Right hindlimb (tissue), 1 donor: ENCODE measurements at places on chromosomes 7 and 10.

- peak; percentile 76 for DNase-seq
These were observed 1.2 kb downstream of the JAZF1 start for GRCh38 chr7:28179120-28180030.

DNA sequence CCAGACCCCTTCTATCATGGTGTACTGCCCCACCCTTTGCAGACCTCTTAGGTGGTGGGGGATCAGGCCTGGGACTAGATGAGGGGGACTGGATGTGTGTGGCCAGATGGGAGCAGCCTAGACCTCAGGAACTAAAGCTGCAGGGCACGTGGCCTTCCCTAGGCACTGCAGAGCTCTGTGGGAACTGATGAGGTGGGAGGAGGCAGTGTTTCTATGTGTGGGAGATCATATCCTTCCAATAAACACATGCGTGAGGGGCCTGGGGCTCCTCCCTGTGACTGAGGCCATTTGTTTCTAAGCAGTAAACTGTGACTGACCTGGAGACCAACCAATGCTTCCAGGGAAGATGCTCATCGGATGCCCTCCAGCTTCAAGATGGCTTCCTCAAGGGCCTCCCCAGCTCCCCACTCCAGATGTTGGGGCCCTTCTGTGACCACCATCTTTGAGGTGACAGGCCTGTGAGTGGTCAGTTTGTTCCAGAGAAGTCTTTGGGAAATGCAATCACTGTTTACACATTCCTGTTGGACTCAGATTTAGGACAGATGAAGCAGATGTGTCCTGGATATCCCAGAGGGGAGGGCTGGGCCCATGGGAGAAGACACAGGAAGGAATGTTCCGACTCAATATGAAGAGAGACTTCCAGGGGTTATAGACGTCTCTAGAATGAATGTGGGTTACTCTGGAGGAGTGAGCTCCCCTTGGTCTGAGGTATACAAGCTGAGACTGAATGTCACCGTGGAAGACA is 23.6 kb upstream of the ZCCHC24 start:
- DNase-seq = no peak

DNA sequence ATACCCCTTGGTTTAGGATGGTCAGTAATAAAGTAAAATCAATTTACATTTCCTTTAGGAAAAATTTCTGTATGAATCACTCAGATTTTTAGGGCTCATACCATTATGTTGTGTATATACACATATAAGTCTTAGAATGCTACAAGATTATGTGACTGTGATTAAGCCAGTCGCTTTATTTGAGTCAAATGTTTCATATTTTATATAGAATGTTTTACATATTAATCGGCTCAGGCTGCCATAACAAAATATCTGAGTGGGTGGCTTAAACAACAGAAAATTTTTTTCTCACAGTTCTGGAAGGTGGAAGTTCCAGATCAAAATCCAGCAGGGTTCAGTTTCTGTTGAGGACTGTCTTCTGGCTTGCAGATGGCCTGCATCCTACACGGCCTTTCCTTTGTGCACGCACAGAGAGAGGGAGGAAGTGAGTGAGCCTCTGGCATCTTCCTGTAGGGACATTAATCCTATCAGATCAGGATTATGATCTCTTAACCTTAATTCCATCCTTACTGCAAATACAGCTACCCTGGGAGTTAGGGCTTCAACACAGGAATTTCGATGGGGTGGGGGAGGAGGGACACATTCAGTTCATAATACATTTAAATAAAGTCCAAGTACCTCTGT is 198.0 kb downstream of the PHF14 start:
- no peak for DNase-seq

GRCh38 chr7:131061158-131061557 is 266.5 kb upstream of the MKLN1 start:
- DNase-seq = no peak

- DNase-seq = peak; percentile 25
These were observed 429.0 kb upstream of the MTPN start for GRCh38 chr7:136405931-136406777.

DNA sequence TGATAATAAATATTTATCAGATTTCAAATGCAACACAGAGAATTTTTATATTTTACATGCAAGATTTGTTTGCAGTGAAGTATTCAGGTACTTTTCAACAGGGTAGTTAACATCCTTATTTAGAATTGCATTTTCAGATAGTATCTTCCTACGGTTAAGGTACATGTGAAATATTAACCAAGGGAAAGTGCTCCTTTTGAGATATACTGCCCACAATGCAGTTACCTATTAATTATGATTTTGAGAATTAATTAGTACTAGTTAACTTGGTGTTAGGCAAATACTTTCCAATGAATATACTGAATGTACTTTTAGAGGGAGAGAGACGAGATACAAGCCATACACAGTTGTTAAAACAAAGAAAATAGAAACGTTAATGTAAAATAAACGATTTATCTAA is 206.2 kb upstream of the YAE1 start:
- no peak for DNase-seq

GRCh38 chr10:35459449-35459847 is 123.1 kb downstream of the CCNY start:
- DNase-seq = no peak

GRCh38 chr10:113895018-113895417 is 40.6 kb downstream of the NHLRC2 start:
- no peak for DNase-seq

DNA sequence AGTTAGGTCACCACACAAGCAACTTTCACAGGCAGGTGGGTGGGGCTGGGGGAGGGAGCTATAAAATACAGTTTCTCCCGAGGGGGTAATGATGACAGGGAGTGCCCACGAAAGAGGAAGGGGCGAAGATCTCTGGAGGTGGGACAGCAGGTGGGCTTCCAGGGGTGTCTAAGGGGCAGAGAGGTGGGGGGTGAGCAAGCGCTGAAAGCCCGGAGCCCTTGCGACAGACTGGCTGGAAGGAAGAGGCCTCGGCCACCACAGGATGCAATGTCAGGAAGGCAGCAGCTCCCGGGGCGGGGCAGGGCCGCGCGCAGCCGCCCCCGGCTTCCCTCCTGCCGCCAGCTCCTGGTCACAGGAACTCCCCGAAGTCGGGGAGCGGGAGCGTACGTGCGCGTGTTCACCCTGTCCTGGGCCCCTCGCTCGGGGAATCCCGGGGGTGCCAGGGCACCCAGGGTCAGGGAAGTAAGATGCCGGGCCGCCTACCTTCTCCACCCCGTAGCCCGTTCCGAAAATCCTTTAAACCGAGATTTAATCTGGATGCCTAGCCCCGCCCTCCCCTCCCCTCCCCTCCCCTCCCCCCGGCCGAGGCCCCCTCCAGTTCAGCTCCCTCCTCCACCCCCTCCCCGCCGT is 105.2 kb upstream of the PPIF start:
- peak; percentile 76 for DNase-seq

- no peak for DNase-seq
These were observed 238.2 kb upstream of the AGK start for GRCh38 chr7:141312828-141313521.

- no peak for DNase-seq
These were observed 8.3 kb downstream of the DYNC1I1 start for GRCh38 chr7:95780665-95781064.

- DNase-seq = no peak
These were observed 104.7 kb downstream of the CHCHD3 start for GRCh38 chr7:132977234-132977633.

GRCh38 chr10:126521399-126521798 is 133.1 kb upstream of the ADAM12 start:
- DNase-seq = no peak

DNA sequence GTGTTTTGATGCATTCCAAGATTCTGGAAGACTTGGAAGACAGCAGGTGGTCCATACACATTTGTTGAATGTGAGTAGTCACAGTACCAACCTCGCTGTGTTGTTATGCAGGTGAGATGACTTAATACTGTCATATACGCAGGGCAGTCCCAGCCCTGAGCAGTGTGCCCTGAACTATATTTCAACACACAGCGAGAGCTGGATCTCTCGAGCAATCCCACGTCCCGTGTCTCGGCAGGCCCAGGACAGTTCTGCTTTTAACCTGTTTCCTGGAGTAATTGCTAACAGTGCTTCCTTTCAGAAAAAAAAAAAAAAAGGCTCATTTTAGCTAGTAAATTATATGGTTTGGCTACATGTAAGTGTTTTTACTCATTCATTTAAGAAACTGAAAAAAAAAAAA is 179.7 kb downstream of the PRKCQ start:
- DNase-seq = no peak

- no peak for DNase-seq
These were observed 263.7 kb downstream of the GLI3 start for GRCh38 chr7:41973202-41973730.

GRCh38 chr7:42877862-42878261 is 34.0 kb downstream of the C7orf25 start:
- DNase-seq = no peak

DNA sequence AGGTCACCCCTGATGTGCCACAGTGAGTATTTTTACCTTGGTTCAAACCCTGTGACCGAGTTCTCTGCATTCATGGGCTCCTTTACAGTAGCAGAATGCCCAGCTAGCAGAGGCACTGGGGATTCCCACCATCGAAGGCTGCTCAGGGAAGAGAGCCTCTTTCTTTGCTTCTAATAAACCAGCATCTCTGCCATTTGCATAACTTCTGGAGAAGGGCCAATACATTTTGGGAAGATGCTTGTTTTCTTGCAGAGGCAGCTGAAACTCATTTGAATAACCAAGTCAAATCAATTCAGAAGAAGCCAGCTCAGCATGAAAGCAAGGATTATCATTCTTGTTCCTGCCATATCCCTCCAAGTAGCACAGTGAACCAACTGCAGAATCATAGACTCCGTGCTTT is 82.9 kb upstream of the WDR11 start:
- no peak for DNase-seq

DNA sequence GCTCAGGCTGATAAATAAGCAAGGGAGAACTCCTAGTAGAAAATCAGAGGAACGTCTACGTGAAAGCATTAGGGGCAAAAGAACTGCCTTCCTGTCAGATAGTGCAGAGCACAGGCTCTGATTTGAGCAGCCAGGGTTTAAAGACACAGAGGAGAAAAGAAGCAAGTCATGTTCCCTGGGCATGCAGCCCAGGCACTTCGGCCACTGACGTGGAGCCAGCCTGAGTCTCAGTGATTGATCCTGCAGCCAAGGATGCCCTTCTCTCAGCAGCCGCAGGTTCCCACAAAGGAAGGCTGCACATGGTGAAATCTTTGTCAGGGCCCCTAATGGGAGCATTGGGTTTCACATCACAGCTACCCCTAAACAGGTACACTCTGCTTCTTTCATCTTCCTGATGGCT is 161.7 kb upstream of the HPS1 start:
- DNase-seq = peak; percentile 37

DNA sequence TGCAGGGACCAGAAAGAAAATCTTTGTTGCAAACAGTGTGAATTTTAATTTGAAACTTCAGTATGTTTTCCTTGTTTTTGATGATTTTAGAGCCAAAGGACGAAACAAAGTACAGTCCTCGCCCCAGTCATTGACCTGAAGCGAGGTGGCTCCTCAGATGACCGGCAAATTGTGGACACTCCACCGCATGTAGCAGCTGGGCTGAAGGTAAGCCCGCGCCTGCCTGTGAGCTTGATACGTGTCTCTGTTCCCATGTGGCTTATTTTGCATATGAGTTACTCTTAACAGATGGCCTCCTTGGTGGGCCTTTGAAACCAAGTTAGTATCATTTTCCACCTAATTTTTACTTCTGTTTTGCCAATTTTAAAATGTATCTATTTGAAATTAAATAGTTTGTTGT is 12.3 kb downstream of the RBM17 start:
- DNase-seq = no peak

DNA sequence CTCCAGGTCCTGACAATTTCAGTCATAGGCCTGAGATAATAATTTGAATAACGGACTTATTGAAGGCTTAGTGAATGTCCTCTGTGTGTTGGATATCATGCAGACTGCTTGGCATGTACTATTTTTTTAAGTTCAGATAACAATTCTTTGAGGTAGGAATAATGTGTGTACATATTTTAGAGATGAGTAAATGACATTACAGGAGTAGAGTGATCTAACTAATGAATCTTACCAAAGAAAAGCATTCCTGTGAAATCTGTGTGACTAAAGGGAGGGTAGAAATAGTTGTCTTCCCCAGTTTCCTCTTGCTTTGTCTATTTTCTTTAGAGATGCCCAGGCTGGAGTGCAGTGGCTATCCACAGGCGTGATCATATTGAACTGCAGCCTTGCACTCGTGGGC is 391.8 kb upstream of the ETV1 start:
- no peak for DNase-seq

DNA sequence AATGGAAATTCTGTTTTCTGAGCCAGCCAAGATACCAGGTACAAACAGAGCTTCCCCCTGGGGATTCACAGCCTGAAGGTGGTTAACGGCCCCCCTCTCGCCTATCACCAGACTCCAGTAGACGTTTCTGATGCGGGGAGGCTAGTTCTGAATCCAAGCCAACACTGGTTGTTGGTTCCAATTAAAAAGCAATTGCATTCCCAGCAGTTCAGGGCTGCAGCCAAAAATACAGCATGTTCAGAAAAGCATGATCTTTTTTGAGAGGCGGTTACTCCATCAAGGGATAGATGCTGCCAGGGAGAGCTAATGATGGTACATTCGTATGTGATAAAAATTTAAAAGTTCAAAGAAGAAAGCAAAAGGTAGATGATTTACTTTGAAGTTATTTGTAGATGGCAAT is 481.0 kb downstream of the GALNT17 start:
- DNase-seq = peak; percentile 69

DNA sequence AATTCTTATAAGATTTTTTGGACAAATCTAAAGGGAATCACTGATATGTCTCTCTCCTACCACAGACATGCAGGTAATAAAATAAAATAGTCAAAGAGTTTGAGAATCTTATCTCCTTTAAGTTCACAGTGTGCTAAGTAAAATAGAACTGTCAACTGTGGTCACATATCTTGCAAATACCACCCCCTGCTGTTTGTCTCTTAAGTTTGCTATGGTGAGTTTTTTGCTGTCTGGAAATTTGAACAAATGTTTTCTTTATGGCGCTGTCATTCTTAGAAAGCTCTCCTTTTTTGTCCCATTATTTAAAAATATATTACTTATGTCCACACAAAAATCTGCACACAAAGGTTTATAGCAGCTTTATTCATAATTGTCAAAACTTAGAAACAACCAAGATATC is 19.6 kb downstream of the GIMAP5 start:
- DNase-seq = no peak

- no peak for DNase-seq
These were observed 168.1 kb downstream of the GPR37 start for GRCh38 chr7:124597509-124597908.

DNA sequence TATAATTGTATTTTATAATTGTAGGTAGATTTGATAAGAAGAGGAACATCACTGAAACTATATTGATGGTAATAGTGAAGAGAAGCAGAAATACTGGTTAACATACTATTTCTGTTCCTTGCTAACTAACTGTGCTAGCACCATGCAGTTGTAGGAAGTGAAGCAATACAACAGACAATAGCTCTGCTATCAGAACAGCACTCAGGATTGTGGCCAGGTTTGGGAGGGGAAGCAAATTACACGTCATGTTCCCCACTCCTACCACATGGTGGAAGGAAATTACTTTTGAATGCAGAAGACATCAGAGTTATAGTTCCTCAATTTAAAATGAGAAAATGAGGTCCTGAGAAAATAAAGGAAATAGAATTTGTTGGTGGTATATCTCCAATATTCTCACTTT is 151.1 kb downstream of the DGKB start:
- no peak for DNase-seq
